ENCODE measurements at places on chromosomes 2 and 18.

DNA sequence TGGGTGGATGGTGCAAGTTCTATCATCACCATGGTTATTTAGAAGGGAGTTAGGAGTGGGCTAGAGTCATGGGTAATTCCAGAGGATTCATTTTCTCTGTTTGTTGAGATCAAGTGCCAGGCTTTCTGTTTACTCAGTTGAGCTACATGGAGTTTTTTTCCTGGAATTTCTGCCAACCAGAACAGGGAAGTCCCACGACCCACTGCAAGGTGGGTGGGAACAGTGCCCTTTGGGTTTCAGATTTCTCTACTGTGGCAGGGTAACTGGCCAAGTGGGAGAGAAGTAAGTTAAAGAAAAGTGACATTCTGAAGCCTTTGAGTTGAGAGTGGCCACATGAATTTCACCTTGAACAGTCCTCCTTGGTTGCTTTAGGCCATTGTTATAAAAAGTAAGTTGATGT lies 138.9 kb downstream of the SLC39A10 start:
- no peak for DNase-seq

GRCh38 chr18:79857082-79857671 lies 59.4 kb downstream of the KCNG2 start:
- DNase-seq, result peak; percentile 65

DNA sequence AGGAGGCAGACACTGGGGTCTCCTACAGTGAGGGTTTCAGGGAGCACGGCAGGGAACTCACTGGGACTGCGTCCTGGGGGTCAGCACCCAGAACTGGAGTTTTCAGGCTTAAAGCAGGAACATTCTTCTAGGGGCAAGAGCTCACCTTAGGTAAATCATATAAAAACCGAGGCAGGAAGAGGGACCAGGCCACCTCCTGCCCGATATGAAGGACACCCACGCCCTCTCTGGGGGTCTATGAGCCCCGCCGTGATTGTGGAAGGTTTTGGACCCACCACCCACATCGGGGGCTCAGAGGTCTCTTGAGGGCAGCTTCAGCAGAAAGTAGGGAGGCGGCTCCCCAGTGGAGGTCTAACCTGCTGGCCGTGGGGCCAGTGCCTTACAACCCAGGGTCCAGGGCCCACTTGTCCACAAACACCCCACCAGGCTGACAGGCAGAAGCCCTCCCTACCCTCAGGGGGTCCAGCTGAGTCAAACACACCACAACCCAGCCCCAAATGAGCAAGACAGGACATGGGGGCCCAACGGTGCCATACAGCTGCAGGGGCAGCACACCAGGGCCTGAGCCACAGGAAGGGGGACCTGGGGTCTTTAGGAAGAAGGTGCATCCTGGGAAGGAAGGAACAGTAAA lies 25.3 kb downstream of the CROCC2 start:
- DNase-seq, result no peak

GRCh38 chr2:190197143-190197720 lies 122.4 kb downstream of the HIBCH start:
- DNase-seq, result no peak

DNA sequence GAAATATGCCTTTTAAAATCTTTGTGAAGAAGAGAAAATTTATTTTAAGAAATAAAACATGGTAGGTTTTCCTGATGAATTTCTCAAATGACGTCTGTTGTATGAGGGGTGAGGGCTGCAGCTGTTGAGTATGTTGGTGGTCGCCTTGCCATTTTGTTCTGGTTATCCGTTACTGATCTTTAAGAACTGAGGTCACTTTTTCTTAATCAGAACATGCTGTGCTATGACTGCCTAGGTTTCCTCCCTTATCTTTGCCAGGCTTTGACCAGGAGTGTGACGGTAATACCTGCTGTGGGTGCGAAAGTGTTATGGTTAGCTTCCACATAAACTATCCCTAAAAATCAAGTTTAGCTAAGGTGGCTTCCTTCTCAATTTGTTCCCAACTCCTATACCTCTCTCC lies 176.9 kb downstream of the DIS3L2 start:
- DNase-seq, result no peak

DNA sequence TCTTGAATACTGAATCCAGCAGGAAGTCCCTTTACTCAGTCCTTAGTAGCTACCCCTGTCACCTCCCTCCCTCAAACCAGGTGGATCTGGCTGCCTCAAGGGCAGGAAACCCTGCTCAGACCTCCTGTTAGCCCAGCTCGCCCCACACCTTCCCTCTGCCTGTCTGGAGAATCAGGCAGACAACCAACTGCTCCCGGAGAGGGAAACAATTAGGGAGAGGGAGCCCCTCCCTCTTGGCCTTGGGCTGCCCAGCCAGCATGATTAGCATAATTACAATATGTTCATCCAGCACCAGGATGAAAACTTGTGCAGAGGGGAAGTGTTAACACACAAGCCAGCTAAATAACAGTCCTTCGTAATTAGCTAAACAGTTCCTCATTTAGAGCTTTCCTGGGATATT lies 185.5 kb downstream of the C1D start:
- DNase-seq, result no peak

DNA sequence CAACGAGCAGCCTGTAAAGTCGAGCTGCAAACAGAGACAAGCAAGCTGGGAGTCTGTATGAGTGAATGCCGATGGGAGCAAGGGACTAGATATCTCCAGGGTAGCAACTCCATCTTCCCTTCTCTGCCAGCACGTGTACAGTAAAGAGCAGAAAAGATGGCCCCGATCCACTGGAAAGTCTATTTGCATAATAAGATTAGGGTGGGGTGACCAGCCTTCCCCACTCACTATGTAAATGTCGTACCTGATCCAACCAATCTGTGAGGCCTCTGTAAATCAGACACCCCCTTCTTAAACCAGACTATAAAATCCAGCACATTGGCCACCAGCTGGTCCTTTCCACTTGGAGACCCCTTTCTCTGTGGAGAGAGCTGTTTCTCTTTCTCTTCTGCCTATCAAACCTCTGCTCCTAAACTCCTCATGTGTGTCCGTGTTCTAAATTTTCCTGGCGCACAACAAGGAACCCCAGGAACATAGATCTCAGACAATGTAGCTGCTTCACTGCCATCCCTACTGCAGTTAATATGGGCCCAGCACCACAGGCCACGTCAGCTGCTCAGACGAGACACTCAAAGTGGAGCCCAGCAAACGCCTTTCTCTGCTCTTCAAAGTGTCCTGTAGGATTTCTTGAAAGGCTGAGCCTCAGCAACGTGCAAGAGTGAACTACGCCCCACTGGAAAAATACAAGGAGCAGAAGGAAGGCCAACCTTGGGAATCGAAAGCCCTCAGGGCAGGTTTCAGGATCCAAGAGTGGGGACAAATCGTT lies 26.1 kb downstream of the DIPK1C start:
- no peak for DNase-seq

DNA sequence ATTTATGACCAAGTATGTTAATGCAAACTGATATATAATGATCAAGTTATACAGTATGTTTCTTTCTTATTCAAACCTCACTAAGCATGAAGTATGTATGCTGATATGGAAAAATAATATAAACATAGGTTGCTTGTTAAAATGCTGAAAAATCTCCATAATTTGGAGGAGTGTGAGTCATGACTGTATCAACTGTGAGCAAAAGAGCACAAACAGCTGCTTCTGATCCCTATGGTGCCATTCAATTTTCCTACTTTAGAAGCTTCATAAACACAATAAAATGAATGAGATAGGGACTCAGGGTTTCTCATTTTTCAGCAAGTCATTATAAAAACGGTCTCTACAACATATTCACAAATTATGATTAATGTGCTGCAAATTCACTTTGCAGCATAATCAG lies 129.9 kb upstream of the TFPI start:
- DNase-seq, result no peak

- no peak for DNase-seq
Observed at GRCh38 chr18:5571666-5572065, 27.9 kb upstream of the EPB41L3 start.

GRCh38 chr2:213246497-213247281 lies 37.6 kb upstream of the SPAG16 start:
- peak; percentile 25 for DNase-seq

DNA sequence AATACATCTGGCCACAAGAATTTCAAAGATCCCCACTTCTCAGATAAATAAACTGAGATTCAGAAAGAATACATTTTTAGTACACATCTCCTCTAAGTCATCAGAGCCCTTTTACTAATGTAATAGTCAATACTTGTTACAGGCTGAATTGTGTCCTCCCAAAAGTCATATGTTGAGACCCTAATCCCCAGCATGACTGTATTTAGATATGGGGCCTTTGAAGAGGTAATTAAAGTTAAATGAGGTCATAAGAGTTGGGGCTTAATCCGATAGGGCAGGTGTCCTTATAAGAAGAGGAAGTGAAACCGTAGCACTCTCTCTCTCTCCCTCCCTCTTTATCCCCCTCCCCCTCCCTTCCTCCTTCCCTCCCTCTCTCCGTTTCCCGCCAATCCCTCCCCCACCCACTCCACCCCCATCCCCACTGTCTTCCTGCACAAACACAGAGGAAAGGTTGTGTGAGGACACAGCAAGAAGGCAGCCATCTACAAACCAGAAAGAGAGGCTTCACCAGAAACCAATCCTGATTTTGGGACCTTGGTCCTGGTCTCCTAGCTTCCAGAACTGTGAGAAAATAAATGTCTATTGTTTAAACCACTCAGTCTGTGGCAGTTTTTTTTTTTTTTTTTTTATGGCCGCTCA lies 66.6 kb upstream of the ZNF397 start:
- DNase-seq, result peak; percentile 70

GRCh38 chr2:176380341-176380740 lies 111.1 kb downstream of the MTX2 start:
- DNase-seq, result no peak

DNA sequence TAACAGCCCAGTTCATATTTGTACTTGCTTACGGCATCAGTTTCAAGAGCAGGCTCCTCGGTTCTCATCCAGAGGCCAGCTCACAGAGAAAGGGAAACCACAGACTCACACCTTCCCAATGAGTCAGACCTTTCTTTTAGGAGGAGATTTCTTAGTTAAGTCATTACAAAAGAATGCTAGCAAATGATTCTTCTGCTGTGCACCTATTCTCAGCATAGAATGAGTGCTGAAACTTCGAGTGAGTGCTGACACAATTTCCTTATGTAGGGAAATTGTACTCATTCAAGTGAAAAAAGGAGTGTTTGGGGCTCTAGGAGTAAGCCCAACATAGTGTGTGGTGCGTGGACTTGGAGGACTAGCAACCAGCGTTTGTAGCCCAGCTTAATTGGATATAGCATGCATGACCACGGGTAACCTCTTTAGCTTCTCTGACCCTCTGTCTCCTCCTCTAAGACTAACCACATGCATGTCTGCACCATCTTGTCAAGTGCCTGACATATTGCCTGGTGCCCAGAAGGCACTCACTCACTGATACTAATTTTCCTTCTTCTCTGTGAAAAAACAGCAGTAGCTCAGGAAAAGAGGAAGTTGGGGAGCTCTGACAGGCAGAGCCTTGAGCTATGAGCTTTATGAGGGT lies 87.0 kb downstream of the ALPK2 start:
- DNase-seq, result no peak

DNA sequence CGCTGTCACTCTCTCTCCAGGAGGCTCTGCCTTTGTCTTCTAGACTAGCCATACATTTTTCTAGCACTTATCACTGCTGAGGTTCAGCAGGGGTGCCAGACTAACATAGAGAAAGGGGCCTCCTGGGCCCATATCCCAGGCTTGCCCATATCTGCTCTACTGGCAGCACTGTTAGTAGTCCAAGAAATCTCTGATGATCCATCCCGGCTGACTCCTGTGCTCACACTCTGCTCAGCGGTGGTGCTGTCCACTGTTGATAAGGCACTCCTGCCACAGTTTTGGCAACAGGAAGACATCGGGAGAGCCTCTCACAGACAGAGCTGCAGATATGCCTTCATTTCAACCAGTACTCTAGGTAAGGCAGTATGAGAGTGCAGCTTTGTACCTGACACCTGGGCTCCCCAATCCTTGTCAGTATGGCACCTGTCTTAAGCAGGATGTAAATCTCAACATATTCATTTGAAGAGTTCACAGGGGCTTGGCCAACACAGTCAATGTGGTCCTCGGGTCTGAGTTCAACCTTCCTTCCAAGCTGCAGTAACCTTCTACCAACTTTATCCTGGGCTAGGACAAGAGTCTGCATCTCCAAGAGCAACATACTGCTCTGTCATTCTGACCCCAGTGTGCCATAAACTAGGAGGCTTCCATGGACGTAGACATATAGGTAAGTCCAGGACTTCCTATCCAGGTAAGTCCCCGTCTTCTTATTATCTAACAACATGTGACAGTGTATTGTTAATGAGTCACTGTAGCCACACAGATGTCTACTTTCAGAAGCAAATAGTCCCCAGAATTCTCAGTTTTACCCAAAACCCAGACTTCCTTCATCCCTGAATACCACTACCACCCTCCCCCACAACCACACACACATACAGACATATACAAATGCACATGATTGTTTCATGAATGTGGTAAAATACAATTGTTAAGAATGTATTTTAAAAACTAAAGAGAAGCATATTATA lies 16.2 kb downstream of the KLF7 start:
- DNase-seq, result no peak

DNA sequence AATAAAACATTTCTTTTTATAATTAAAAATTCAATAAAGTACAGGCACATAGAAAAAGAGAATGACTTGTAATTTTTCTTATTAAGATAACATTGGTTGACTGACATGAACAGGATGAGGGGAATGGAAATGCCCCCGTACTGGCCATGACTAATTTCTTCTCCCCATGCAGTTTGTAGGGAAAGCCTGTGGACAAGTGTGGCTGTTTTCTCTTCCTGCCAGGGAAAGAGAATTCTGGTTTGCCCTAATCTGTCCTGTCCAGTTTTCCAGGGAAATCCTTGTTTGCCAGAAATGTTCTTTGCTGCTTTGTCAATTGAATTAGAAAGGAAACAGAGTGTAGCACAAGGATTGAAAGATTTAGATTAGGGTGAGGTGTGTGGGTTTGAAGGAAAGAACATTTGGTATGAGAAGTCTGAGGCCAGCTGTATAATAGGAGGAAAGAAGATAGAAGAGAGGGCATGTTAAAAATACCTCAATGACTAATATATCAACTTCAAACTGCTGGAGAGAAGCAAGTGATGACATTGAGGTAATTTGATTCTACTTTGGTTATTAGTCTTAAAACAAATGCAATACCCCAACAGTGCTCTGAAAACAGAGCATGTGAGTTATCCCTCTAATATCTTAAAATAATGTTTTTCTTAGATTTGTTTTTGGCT lies 593.9 kb upstream of the ZNF804A start:
- no peak for DNase-seq

- no peak for DNase-seq
Observed at GRCh38 chr2:25161055-25161781, 7.2 kb downstream of the POMC start.

- no peak for DNase-seq
Observed at GRCh38 chr2:230758566-230759480, 46.2 kb downstream of the CAB39 start.

- no peak for DNase-seq
Observed at GRCh38 chr2:221716426-221717303, 144.6 kb upstream of the EPHA4 start.

DNA sequence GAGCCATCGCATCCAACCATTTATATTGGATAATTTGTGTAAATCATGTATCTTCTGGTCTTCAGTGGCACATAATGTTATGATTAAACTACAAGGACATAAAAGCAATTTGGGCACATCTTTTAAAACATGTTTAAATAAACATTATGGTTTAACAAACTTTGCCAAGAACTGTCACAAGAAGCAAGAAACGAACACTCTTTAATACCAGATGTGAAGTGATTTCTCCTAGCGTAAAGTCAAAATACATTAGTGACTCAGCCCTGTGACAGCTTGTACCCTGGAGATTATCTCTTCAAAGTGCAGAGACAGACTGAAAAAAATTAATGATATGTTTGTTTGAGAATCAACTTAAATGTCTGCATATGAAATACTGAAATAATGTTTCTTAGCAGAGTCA lies 39.9 kb downstream of the DSEL start:
- DNase-seq, result no peak
